ENCODE measurements at places on chromosomes 3 and 15. TPM values are rescaled to one million over a fixed set of nuclear protein-coding genes. Genes with fewer than 3 reads are reported as not detected.

Gene FBXO40
- not detected for total RNA-seq

Gene PRTG
- total RNA-seq = not detected

Gene OR5H1
- total RNA-seq = not detected

Gene CD86
- total RNA-seq = 2.4 TPM

Gene CD96
- total RNA-seq = 99.6 TPM

DNA sequence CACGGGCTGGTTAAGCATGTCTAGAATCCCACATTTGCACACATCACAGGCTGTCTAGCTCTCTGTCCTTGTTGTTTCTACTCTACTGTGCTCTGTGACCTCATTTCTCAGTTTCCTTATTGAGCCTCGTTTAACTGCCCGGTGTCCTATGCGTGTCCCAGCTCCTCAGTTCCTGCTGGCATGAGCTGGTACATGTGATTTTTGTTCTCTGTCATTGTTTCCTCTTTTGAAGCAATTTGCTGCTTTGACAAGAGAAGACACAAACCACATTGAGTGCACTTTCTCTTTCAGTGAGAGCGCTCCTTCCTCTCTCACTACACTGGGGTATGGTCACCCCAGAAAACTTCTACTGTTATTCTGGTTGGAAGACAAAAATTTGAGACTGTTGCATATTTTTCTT, 563.5 kb downstream of the PDCD6IP start:
- DNase-seq = no peak

All from activated T-cell treated with anti-CD3 and anti-CD28 coated beads, Interleukin-2, amount 50 U/mL, for 72 hours (primary cell).